ENCODE measurements at places on chromosomes 6 and 20.

DNA sequence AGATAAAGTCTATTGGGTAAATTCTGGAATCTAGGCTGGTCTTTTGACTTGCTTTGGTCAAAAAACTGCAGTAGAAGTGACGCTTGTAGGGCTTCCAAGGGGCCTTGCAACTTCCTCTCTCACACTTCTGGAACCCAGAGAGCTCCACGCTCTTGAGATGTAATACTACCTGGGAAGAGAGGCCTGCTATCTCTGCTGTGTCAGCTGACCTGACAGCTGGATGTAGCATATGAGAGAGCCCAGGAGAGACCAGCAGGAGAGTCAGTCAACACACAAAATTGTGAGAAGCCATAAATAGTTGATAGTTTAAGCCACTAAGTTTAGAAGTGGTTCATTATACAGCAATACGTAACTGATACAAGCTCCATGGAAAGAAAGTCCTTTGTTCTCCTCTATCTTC is 7.8 kb upstream of the RSPO3 start:
- H3K4me1 ChIP-seq, result no peaks in the 10 kb centered on the region
- H3K27ac ChIP-seq, result no peak overlapping the region
- no peak for DNase-seq

DNA sequence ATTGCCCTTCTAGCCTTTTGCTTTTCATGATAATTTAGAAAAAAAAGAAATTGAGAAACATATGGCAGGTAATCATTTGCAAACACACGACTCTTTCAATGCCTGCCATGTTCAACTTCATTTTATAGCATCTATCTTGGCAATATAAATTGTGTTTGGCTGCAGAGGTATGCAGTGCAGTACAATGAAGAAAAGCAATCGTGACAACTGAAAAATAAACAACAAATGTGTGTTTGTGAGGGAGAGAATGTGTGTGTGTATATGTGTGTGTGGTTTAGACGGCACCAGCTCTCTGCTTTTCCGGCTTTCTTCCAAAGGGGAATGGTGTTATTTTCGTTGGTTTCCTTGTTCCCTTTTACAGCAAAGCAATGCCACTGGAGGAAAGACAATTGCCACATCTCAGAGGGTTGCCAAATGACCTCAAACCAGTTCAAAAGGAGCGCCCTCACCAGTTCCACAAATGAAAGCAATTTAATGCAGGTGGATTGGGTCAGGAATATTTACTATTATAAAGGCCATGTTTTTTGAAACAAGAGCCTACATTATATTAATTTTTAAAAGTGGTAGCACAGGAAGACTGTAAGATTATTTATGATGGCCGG is 587.2 kb downstream of the PRKN start:
- no peaks in the 10 kb centered on the region for H3K36me3 ChIP-seq
- no peak overlapping the region for H3K4me3 ChIP-seq
- no peak for DNase-seq
- no peaks in the 10 kb centered on the region for H3K27me3 ChIP-seq
- no peaks in the 10 kb centered on the region for H3K4me1 ChIP-seq
- no peak overlapping the region for H3K27ac ChIP-seq

- no peak overlapping the region for H3K4me3 ChIP-seq
- H3K36me3 ChIP-seq, result no peaks in the 10 kb centered on the region
Observed at GRCh38 chr6:22789315-22789714, 219.9 kb downstream of the HDGFL1 start.

DNA sequence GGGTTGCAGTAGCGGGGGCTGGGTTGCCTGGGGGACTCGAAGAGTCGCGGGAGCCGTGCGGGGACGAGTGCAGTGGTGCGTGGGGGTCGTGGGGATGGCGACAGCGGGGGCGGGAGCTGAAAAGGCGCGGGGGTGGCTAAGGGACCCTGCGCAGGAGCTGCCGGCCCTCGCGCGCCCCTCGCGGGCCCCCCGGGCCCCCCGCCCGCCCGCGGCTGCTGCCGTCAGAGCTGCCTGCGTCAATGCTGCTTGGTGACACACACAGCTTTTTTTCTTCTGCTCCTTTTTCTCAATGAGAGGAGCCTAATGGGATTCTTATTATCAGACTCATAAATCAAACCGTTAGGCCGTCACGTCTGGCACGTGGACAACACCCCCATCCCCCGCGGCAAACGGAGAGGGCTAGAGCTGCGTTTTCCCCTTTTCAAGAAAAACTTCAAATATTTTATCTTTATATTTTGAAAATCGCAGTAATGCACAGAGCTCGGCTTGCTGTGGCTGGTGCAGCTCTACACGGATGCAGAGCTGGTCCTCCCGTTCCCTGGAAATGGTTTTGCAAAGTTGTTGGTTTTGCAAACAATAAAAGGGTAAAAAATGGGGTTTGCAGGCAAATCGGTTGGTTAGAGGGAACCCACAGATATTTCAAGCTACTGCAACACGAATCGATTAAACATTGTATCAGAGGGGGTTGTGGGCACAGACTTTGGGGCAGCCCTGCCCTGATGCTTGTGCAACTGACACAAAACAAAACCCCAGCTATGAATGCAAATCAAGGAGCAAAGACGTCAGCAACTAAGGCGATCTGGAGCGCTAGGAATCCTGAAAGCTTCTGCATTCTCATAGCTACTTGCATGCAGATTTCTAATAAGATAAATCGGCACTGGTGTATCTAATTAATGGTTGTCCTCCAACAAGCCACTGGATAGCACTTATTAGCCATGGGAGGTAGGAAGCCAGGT is 161.4 kb downstream of the TBXT start:
- H3K4me3 ChIP-seq, result peak overlapping the region; percentile 4
- no peak for DNase-seq
- H3K27ac ChIP-seq, result peak overlapping the region; percentile 31
- no peaks in the 10 kb centered on the region for H3K36me3 ChIP-seq

DNA sequence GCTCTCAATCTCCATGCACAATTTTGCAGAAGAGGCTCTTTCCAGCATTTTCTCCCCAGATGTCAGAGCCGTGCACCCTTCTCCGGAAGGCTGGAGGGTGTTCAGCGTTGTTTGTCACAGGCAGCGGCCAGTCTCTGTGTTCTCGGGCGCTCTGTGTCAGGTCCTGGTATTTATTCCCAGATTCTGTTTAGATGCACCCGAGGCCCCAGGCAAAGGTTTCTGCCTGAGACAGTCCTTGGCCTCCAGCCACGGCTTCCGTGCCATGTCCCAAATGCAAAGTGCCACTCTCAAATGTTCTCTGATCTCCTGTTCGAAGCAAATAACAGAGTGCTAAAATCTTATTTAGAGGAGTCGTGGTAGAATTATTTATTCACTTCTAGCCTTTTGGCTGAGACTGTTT is 140.3 kb upstream of the AGPAT4 start:
- no peak for DNase-seq
- no peaks in the 10 kb centered on the region for H3K27me3 ChIP-seq
- H3K4me1 ChIP-seq, result no peaks in the 10 kb centered on the region
- H3K4me3 ChIP-seq, result no peak overlapping the region

GRCh38 chr20:24102749-24103333 is 114.3 kb upstream of the GGTLC1 start:
- no peaks in the 10 kb centered on the region for H3K36me3 ChIP-seq
- H3K27me3 ChIP-seq, result no peaks in the 10 kb centered on the region
- peaks cover 10% of the 10 kb centered on the region for H3K4me1 ChIP-seq
- H3K27ac ChIP-seq, result no peak overlapping the region

DNA sequence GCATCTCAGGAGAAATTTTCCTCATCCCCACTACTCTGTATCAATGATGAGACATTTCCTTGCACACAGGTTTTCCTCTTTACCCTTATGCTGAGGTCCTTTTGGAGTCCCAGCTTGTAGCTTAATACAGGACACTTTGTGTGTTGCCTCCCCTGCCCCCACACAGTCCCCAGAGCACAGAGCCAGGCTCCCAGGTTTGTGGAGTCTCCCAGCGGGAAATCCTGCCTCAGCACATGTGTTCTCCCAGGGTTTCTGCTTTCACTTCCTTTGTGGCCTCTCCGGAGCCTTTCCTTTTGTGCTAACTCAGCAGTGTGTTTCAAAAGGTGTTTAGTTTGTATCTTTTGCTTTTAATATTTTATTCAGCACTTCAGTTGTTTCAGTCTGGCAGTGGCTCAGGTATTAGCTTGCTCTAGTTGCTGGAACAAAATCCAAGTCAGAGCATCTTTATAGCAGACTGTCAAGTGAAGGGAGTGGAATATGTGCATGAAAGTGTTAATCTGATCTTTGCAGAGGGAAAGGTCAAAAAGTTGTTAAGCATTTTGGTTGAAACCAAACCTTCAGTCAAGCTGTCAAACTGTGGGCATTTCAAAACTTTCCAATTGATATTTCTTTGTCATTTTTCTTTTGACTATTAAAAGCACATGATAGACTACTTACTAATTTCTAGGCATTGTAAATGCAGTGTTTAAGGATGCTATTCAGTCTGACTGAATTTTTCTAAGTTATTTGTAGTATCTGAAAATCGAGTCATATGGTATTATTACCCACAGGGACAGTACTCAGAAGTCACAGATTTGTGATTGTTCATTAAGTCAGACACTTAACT is 8.6 kb downstream of the SNX9 start:
- no peak for DNase-seq
- no peaks in the 10 kb centered on the region for H3K36me3 ChIP-seq
- H3K4me1 ChIP-seq, result peaks cover 26% of the 10 kb centered on the region

GRCh38 chr6:20055916-20056315 is 156.4 kb downstream of the MBOAT1 start:
- no peaks in the 10 kb centered on the region for H3K4me1 ChIP-seq
- H3K36me3 ChIP-seq, result no peaks in the 10 kb centered on the region
- H3K27ac ChIP-seq, result no peak overlapping the region
- no peak for DNase-seq
- H3K27me3 ChIP-seq, result no peaks in the 10 kb centered on the region

GRCh38 chr6:110020888-110021287 is 42.8 kb downstream of the GPR6 start:
- no peak overlapping the region for H3K4me3 ChIP-seq
- no peak for DNase-seq
- H3K4me1 ChIP-seq, result no peaks in the 10 kb centered on the region
- H3K27me3 ChIP-seq, result no peaks in the 10 kb centered on the region

DNA sequence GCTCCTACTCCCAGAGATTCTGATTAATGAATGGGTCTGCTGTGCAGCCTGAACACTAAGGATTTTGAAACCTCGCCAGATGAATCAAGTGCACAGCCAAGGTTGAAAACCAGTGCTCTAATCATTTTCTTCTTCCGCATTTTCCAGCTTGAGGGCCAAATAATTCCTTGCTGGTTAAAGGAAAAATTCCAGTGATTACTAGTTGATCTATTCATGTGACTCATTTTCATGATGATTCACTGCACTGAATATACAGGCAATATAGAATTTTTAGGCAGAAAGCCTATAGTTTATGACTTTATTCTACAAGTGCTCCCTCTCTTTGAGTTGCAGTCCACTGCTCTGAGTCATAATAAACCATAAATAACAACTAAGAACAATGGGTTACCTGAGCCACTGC is 80.6 kb upstream of the PROKR2 start:
- no peak for DNase-seq
- H3K4me3 ChIP-seq, result no peak overlapping the region
- peaks cover 5% of the 10 kb centered on the region for H3K27me3 ChIP-seq
- H3K4me1 ChIP-seq, result no peaks in the 10 kb centered on the region
- H3K36me3 ChIP-seq, result no peaks in the 10 kb centered on the region

DNA sequence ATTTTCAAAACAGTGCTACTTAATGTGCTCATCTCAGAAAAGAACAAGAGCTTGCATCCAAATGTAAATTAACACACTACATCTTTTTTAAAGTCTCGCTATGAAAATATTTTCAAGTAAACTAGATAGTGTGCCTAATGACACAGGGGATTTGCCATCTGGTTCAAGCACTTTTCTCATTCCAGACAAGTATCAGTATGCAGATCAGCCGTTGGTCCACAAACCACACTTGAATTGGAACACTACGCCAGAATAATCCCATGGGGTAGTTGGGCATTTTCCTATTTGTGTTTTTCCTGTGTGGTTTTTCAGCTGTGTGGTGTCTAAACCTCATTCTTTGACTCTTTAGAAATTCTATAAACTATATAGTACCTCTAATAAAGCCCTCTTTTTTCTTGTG is 256.2 kb downstream of the EPHA7 start:
- H3K36me3 ChIP-seq, result no peaks in the 10 kb centered on the region
- DNase-seq, result no peak
- H3K4me1 ChIP-seq, result no peaks in the 10 kb centered on the region
- H3K4me3 ChIP-seq, result no peak overlapping the region
- H3K27me3 ChIP-seq, result no peaks in the 10 kb centered on the region

DNA sequence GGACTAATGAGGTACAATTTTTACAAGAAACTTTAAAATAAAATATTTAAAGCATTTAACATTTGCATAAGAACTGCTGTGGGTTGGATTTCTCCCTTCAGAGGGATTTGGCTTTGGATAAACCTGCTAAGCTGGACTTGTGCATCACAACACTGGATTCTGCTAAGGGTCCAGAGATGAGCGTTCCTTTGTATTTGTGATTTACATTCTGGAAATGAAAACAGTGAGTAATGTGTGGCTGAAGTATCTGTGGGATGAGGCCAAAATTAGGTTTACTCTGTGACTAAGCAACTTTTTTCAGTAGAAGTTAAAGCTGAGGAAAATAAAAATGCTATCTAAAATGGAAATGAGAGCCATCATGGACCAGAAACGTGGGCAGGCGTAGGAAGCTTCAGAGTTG is 494.3 kb downstream of the EPM2A start:
- no peaks in the 10 kb centered on the region for H3K27me3 ChIP-seq
- no peak overlapping the region for H3K4me3 ChIP-seq
- H3K27ac ChIP-seq, result no peak overlapping the region
- no peaks in the 10 kb centered on the region for H3K36me3 ChIP-seq

GRCh38 chr6:165834613-165835259 is 171.7 kb upstream of the PDE10A start:
- no peaks in the 10 kb centered on the region for H3K27me3 ChIP-seq
- no peak overlapping the region for H3K4me3 ChIP-seq
- H3K27ac ChIP-seq, result no peak overlapping the region
- no peak for DNase-seq

- H3K36me3 ChIP-seq, result no peaks in the 10 kb centered on the region
- no peaks in the 10 kb centered on the region for H3K4me1 ChIP-seq
- H3K4me3 ChIP-seq, result no peak overlapping the region
- DNase-seq, result no peak
- H3K27ac ChIP-seq, result no peak overlapping the region
Observed at GRCh38 chr6:52074716-52075115, 12.7 kb downstream of the PKHD1 start.

- DNase-seq, result no peak
- no peaks in the 10 kb centered on the region for H3K27me3 ChIP-seq
- H3K36me3 ChIP-seq, result no peaks in the 10 kb centered on the region
- peak overlapping the region; percentile 76 for H3K4me3 ChIP-seq
- peaks cover 24% of the 10 kb centered on the region for H3K4me1 ChIP-seq
- no peak overlapping the region for H3K27ac ChIP-seq
Observed at GRCh38 chr6:42744351-42744893, 1.5 kb downstream of the TBCC start.
